ENCODE measurements at places on chromosomes 6 and 20.
A peak's percentile ranks its signal among the peaks of the same experiment; 100 is the strongest.

DNA sequence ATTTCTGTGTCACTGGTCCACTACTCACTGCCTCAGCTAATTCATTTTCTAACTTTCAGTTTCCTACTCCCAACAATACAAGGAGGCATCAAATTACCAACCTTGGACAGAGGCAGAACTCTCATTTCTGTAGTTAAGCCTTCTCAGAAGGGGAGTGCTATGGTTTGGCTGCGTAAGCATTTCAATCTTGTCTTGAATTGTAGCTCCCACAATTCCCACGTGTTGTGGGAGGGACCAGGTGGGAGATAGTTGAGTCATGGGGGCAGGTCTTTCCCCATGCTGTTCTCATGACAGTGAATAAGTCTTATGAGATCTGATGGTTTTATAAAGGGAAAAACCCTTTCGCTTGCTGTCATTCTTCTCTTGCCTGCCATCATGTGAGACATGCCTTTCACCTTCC is 22.9 kb downstream of the HLA-DRA start:
- no peak for DNase-seq

GRCh38 chr6:125485757-125486156 is 184.0 kb upstream of the HDDC2 start:
- DNase-seq: no peak

DNA sequence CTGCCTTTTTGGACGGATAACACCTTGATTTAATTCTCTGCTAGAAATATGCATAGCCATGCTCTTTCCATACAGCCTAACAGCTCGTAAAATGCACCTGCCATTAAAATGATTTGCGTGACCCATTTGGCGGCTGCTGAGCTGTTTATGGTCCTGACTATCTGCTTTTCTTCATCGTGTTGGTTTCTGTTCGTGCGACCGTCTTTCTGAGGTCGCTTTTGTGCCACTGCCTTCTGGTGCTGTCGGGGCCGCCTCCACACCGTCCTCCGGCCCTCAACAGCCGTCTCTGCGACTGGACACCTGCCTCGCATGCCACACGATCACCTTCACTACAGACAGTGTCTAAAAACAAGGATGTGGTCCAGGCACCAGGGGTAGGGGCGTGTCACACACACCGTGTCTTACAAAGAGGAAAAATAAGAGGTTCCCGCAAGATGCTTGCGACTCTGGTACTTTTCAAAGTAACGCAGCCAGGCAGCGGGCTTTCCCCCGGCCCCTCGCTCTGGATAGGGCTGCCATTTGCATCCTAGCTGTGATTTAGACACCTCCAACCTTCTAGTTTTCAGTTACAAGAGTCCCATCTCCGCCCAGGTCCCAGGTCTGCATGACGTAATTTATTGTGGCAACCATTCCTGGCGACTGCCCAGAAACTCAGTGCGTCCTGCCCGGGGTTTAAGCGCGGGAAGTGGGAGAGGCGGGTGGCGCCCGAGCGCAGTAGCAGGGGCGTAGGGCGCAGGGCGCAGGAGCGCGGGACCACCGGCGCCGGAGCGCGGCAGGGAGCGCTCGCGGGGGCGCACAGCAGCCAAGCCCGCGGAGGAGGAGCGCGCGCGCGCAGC is at the start of gene STMND1:
TSS of gene STMND1 (plus strand) at position 629 of the 836 bp plus-strand sequence. CDS start 208 bp downstream, outside the sequence.
- DNase-seq: peak; percentile 36

GRCh38 chr6:35224720-35225119 is 11.0 kb downstream of the SCUBE3 start:
- DNase-seq: no peak

DNA sequence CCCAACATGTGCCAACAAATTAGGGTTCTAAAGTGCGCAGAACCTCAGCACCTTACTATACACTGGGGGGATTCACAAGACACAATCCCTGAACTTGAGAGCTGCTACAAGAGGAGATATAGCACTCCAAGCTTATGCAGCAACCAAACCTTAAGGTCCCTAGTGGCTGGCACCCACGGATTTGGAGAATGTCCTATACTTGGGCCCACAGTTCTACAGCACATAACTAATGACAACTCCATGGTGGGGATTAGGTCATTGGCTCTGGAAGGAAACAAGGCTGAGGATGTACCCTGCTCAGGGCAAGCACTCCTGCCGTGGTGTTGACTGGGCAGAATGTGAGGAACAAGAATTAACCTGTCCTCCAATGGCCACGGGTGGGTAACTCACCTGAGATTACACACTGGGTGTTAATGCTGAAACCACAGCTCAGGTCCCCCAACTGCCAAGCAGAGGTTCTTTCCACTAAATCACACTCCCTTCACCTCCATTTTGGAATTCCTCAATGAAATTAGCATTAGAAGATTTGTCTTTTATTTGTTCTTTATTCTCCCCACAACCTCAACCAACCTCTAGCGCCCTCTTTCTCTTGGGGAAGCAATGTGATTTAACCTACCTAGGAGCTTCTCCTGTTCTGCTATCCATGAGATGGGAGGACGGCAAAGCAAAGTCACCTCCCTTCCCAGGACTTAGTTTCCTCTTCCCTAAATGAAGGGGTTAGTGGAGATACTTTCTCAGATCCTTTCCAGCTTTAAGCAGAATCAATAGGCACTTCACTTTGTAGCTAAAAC is 32.0 kb downstream of the TRERF1 start:
- DNase-seq: no peak

All from DMS153 (cell line).